ENCODE measurements at places on chromosomes 1 and 21. TPM values are rescaled to one million over a fixed set of nuclear protein-coding genes. Genes with fewer than 3 reads are reported as not detected.

MAP3K7CL gene
- polyA plus RNA-seq: 6.4 TPM

TMEM240 gene
- 5.0 TPM for polyA plus RNA-seq

LRRC3 gene
- 4.6 TPM for polyA plus RNA-seq

VHLL gene
- not detected for polyA plus RNA-seq

PLA2G2C gene
- polyA plus RNA-seq: not detected

DPT gene
- not detected for polyA plus RNA-seq

SLAMF9 gene
- not detected for polyA plus RNA-seq

RXFP4 gene
- polyA plus RNA-seq: not detected

SEMA4A gene
- 21.3 TPM for polyA plus RNA-seq

LCE1D gene
- polyA plus RNA-seq: not detected

TMEM50A gene
- polyA plus RNA-seq: 101 TPM

DDAH1 gene
- polyA plus RNA-seq: 107 TPM

PADI4 gene
- polyA plus RNA-seq: 0.99 TPM

FAM151A gene
- 35.8 TPM for polyA plus RNA-seq

HSD3B2 gene
- 1.4 TPM for polyA plus RNA-seq

SPRR1B gene
- polyA plus RNA-seq: not detected

KRTAP12-2 gene
- not detected for polyA plus RNA-seq

S100A11 gene
- polyA plus RNA-seq: 295 TPM

BSND gene
- 4.0 TPM for polyA plus RNA-seq

AMY2A gene
- polyA plus RNA-seq: not detected

GSTM1 gene
- 121 TPM for polyA plus RNA-seq

NUDT4B gene
- polyA plus RNA-seq: 1.6 TPM

MEF2D gene
- 29.3 TPM for polyA plus RNA-seq

DNALI1 gene
- 73.1 TPM for polyA plus RNA-seq

SYF2 gene
- polyA plus RNA-seq: 110 TPM

PEX11B gene
- 59.3 TPM for polyA plus RNA-seq

FCRLA gene
- not detected for polyA plus RNA-seq

AGO3 gene
- polyA plus RNA-seq: 14.1 TPM

NBPF11 gene
- 49.0 TPM for polyA plus RNA-seq

METTL25B gene
- 51.8 TPM for polyA plus RNA-seq

SUCO gene
- 51.4 TPM for polyA plus RNA-seq

CD1D gene
- 4.7 TPM for polyA plus RNA-seq

NBPF20 gene
- 2.3 TPM for polyA plus RNA-seq

SPATA1 gene
- 3.2 TPM for polyA plus RNA-seq

SLAMF7 gene
- polyA plus RNA-seq: 0.36 TPM

MPL gene
- 0.42 TPM for polyA plus RNA-seq

RORC gene
- polyA plus RNA-seq: 1.3 TPM

HLCS gene
- 17.2 TPM for polyA plus RNA-seq

TDRD5 gene
- 5.5 TPM for polyA plus RNA-seq

IGSF3 gene
- polyA plus RNA-seq: 29.7 TPM

PRUNE1 gene
- polyA plus RNA-seq: 45.8 TPM

UBXN11 gene
- polyA plus RNA-seq: 44.3 TPM

CFHR1 gene
- polyA plus RNA-seq: 0.13 TPM

SLC25A24 gene
- 44.5 TPM for polyA plus RNA-seq

POGK gene
- polyA plus RNA-seq: 40.7 TPM

SPRR4 gene
- not detected for polyA plus RNA-seq

LRRC38 gene
- not detected for polyA plus RNA-seq

SPEN gene
- 68.0 TPM for polyA plus RNA-seq

DCST2 gene
- polyA plus RNA-seq: 2.2 TPM

SLC39A1 gene
- 94.0 TPM for polyA plus RNA-seq

RIMS3 gene
- polyA plus RNA-seq: 1.9 TPM

S100A16 gene
- polyA plus RNA-seq: 108 TPM
